ENCODE measurements at places on chromosomes 12 and 14.

DNA sequence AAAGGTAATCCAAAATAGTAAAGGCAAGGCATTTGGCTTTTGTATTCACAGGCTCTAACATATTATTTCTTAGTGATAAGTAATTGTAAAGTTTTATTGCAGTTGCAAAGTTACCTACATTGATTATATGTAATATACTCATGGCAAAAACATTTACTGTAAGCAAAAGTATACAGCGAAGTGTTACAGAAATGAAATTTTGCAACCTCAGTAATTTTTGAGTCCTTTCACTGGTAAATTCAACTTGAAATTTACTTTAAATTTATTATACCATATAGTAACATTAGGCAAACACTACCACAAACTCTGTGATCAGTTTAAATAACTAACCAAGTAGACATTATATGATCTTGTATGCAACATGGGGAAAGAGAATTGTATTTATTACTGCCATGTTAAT is 89.0 kb downstream of the CDK17 start:
- no peaks in the 10 kb centered on the region for H3K27me3 ChIP-seq
- no peak for DNase-seq
- no peaks in the 10 kb centered on the region for H3K36me3 ChIP-seq
- H3K27ac ChIP-seq = no peak overlapping the region
- peaks cover 18% of the 10 kb centered on the region for H3K4me1 ChIP-seq

DNA sequence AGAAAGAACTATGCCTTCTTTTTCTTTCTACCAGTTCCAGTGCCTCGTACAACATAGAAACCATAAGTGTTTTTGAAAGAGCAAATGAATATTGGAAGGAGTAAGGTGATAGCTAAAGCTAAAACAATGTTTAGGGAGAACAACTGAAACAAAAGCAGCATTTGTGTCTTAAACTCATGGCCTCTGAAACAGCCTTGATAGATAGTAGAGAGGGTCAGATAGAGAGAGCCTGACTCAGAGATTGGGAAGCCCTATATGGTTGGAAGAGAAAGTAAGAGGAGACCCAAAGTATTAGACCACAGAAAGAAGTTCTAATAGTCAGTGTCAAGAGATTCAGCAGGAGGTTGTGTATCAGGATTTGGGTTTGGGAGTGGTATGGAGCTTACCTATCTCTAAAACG is 79.6 kb upstream of the IFNG-AS1 start:
- no peaks in the 10 kb centered on the region for H3K4me1 ChIP-seq
- no peak for DNase-seq
- no peaks in the 10 kb centered on the region for H3K27me3 ChIP-seq
- no peak overlapping the region for H3K4me3 ChIP-seq
- no peaks in the 10 kb centered on the region for H3K36me3 ChIP-seq

DNA sequence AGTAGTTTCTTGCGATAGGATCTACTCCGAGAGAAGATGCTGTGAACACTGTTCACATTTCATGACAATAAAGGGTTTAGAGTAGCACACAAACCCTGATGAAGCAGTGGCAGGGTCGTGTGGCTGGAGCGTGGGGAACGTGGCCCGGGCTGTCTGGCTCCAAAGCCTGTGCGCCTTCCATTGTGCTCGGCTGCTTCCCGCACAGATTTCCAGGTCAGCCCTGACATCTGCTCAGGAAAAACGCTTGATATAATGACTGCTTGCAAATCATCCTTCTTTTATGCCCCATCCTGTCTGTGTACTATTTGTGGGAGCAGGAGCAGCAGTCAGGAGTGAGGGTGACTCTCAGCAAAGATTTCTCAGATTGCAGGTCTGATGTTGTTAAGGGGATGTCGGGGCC is 78.6 kb downstream of the EML1 start:
- no peak overlapping the region for H3K4me3 ChIP-seq
- H3K27me3 ChIP-seq = peaks cover 10% of the 10 kb centered on the region
- no peaks in the 10 kb centered on the region for H3K36me3 ChIP-seq
- no peak overlapping the region for H3K27ac ChIP-seq

DNA sequence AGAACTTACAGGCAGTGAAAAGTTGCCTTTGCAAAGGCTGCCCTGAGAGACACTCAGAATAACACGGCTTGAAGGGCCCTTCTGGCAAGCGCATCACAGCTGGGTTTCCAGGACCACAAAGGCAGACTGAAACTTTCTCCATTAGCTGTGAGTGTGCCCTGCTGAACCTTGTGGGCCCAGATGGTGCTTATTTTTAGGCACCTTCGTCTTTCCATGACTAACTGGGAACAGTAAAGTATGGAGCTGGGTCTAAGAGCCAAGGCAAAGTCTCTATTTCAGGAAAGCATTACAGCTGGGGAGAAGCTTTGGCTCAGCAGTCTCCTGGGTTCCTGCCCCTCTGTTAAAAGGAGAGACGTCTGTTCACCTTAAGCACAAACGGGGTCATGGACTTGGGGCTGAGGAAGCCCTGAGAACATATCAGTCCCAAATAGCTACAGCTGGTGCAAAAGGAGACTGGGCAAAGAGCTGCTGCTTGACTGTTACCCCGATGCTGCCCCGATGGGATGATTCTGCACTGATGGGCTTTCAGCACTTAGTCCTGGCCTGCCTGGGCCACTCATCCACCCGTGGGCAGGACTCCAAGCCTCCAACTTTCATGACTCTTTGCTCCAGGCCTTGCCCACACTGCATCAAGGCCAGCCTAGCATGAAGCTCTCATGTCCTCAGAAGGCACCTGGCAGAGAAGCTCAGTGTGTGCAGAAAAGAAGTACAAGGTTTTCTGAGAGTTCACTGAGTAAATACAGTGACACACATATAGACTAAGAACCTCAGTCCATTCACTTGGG is 248.3 kb downstream of the PHLDA1 start:
- no peaks in the 10 kb centered on the region for H3K27me3 ChIP-seq
- H3K36me3 ChIP-seq = no peaks in the 10 kb centered on the region
- H3K4me1 ChIP-seq = no peaks in the 10 kb centered on the region
- DNase-seq = no peak
- no peak overlapping the region for H3K27ac ChIP-seq

GRCh38 chr12:79873201-79873600 is 61.7 kb downstream of the PPP1R12A start:
- H3K4me1 ChIP-seq = peaks cover 10% of the 10 kb centered on the region
- no peaks in the 10 kb centered on the region for H3K27me3 ChIP-seq
- DNase-seq = no peak
- no peak overlapping the region for H3K4me3 ChIP-seq

DNA sequence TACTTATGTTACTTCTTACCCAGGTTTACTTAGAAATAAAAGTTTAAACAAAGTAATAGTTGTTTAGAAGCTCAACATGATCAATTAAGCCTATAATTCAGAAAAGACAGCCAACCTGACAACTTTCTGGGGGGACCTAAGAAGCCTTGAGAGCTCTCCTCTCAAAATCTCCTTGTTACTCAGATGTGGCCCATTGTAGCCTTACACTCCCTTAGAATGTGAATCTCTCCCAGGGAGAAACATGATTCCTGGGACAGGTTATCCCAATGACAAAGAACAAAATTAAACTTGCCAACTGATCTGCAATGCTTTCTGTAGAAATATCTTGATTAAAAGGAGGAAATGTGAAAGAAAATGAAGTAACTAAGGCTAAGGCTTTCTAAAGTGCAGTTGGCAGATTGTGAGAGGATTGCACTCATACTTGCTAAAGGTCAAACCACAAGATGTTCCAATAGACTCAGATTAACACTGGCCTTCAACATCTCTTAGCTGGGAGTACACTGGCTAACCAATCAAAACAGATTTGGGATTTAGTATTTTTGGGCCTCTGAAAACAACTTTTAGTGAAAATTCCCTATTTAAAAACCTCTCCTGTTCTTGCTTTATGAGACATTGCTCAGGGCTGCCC is 72.3 kb upstream of the TMX1 start:
- H3K4me1 ChIP-seq = no peaks in the 10 kb centered on the region
- H3K27ac ChIP-seq = no peak overlapping the region
- H3K4me3 ChIP-seq = no peak overlapping the region
- no peaks in the 10 kb centered on the region for H3K27me3 ChIP-seq

DNA sequence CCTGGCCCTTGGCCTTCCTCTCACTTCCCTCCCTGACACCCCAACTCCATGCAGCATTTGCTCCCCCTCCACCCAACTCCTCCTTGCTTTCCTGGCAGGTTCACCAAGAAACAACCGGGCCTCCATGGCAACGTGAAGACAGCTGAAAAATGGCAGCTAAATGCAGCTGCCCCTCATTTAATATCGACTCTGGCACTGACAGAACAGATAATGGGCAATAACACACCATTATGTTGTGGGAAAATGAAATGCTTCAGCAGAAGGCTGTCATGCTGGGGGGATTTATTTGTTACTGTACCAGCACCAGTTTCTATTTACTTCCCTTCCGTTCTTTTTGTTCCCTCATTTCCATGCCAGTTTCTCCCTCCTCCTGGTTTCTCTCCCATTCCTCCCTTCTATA is 440.8 kb downstream of the NRXN3 start:
- no peaks in the 10 kb centered on the region for H3K4me1 ChIP-seq
- H3K36me3 ChIP-seq = no peaks in the 10 kb centered on the region
- no peaks in the 10 kb centered on the region for H3K27me3 ChIP-seq
- no peak overlapping the region for H3K27ac ChIP-seq
- no peak for DNase-seq
